Subcutaneous preadipocyte (primary cell): ENCODE measurements at places on chromosomes 7 and 10. TPM values are rescaled to one million over a fixed set of nuclear protein-coding genes. Genes with fewer than 3 reads are reported as not detected.

The NUTM2D gene
- total RNA-seq: 0.78 and 1.1 TPM in 2 replicates

The AUTS2 gene
- total RNA-seq: 5.9 and 11.7 TPM in 2 replicates

The PILRB gene
- total RNA-seq: 7.7 and 11.5 TPM in 2 replicates

The DRGX gene
- total RNA-seq: not detected in 2 replicates

The LMOD2 gene
- not detected in 2 replicates for total RNA-seq

The DTX2 gene
- total RNA-seq: 9.6 and 11.1 TPM in 2 replicates

The TMEM130 gene
- not detected in 2 replicates for total RNA-seq

The PLPP4 gene
- not detected in 2 replicates for total RNA-seq

The TAS2R38 gene
- not detected in 2 replicates for total RNA-seq

The SFTPA1 gene
- total RNA-seq: not detected in 2 replicates

The SPDYE2B gene
- not detected in 2 replicates for total RNA-seq

The TYW1B gene
- total RNA-seq: 2.6 and 7.8 TPM in 2 replicates

The CARD11 gene
- 0.20 TPM in 1 of 2 replicates, not detected in the other for total RNA-seq

The CYP2C9 gene
- not detected in 2 replicates for total RNA-seq

The VENTX gene
- not detected in 2 replicates for total RNA-seq
